ENCODE measurements at places on chromosomes 7 and 10. TPM values are rescaled to one million over a fixed set of nuclear protein-coding genes. Genes with fewer than 3 reads are reported as not detected.

NRF1 gene
- 21.4 TPM for polyA plus RNA-seq

BTBD16 gene
- polyA plus RNA-seq, result 0.15 TPM

ACHE gene
- polyA plus RNA-seq, result 3.6 TPM

OR6V1 gene
- not detected for polyA plus RNA-seq

INPP5A gene
- polyA plus RNA-seq, result 36.6 TPM

- DNase-seq, result no peak
These were observed 20.7 kb downstream of the CCDC3 start for GRCh38 chr10:12980713-12981306.

DNA sequence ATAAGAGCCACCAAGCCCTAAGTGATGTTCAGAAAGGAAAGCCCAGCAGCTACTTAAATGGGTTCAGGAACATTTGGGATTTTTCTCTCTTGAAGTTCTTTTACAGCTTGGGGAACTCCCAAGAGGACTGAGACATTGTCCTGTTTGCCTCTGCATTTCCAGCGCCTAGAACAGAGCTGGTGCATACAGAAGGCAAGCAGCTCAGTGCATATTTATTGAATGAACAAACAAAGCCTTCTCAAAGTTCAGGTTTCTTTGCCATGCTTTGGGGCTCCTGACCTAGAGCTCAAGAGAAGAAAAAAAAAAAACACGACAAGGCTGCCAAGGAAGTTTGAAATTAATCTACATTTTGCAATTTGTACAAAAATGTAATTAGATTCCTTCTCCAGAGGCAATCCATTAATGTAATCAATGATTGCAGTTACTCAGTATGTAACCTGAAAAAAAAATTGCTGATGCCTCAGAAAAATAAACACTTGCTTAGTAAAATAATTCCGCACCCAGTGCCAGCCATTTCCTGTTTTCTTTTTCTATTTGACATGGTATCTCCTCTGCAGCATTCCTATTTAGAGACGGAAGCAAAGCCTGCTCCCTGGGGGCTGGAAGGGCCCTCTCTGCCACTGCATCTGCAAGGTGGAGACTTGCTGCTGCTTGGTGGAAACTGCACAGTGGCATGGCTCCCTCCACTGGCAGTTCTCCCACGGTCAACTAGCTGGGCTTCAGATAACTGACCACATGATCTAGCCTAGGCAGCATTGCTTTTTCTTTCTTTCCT is 157.3 kb downstream of the TMEM178B start:
- DNase-seq, result no peak

DNA sequence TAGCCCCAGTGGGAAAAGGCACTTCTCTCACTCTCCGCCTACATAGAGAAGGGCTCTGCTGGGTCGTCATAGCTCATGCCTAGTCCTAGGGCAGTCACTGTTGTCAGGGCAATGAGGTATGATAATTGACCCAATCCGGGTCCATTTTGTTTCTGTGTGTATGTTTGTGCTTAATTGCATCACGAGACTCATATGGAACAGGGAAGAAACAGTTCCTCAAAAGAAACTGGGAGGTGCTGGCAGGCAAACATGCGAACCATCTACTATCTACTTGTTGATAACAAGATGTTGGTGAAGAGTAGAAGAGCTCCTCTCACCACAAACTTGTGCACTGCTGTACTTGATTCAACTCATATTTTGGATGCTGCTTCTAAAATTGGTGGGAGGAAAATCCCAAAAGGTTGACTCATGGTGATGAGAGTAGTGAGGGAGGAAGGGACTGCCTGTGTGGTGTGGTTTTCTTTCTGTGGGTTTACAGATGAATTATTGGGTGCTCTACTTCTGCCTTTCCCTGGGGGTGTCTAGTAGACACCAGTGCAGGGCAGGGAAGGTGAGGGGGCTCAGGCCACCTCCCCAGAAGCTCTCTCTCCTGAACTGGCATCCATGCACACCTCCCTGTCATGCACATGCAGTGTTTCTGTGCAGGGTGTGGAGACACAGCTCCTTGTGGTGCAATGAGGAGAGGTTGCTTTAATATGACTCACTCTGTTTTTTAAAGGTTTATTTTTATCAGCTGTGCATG is 29.4 kb downstream of the LSMEM1 start:
- no peak for DNase-seq

GRCh38 chr10:17910125-17910789 is 41.5 kb upstream of the SLC39A12 start:
- no peak for DNase-seq

- no peak for DNase-seq
These were observed 68.7 kb downstream of the TAX1BP1 start for GRCh38 chr7:27808626-27809025.

DNA sequence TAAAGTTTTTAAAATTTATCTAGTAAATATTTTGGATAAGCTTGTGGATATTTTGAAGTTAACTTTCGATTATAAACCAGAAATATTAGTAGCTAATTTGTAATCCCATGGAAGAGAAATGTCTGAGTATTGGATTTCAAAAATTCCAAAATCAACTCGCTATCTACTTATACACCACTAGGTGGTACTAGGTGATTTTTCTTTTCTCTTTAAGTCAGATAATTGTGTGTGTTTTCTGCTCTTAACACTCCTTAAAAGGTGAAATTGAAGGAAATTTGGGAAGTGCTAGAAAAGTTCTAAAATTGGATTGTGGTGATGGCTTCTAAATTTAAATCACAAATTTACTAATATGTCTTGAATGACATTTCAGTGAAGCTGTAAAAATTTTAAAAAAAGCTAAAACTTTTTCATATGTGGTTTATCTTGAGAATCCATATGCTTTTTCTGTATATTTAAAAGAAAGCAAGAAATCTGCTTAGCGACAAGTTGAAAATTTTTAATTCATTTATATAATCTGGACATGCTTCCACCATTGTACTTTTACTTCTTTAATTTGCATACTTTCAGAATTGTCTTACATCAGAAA is 90.2 kb downstream of the IPMK start:
- no peak for DNase-seq

DNA sequence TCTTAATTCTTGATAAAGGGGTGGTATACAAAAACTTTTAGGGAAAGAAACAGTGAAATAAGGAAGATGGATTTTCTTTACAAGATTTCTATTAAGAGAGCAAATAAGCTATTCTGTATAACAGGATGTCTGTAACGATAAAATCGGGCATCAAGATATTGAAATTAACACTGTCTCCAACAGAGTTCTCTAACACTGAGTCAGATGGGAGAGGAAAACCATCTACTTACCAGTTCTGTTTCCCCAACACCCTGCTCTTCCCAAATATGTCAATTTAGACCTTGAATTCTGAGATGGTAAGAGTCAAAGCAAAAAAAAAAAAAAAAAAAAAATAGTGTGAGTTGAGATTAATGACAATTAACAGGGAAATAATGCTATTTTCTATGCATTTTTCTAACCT is 23.0 kb downstream of the SMURF1 start:
- DNase-seq, result no peak

DNA sequence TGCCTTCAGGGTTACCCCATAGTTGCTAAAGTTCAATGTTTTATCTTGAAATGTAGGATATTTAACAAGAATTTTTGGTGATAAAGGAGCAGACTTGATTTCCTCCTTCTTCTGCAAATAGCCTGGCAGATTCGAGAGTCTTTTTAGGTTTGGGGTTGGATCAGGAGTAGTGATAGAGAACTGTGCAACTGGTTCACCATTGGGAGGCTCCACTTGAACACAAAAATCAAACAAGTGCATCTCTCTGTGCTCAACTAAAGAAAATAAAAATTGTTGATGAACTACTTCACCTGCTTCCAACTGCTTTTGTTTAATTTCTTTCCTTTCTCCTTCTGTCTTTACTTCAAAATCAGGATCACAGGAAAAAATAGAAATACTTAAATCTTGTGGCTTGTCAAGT is 58.5 kb downstream of the MACC1 start:
- no peak for DNase-seq

DNA sequence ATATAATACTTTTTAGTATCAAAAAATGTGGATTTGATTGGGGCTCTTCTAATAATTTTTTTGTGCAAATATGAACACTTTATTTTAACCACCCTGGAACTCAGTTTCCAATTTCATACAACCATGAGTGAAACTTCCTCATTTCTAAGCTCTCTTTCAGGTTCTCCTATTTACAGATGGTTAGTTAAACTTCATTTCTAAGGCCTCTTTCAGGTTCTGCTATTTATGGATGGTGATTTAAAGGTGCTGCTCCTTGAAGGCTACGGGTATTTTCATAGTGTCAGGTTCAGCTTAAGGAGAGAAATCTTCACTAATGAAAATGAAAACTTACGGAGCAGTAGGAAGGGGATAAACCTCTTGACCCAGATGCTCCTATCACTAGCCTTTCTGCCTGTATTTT is 568.3 kb downstream of the KIF20B start:
- DNase-seq, result no peak

DNA sequence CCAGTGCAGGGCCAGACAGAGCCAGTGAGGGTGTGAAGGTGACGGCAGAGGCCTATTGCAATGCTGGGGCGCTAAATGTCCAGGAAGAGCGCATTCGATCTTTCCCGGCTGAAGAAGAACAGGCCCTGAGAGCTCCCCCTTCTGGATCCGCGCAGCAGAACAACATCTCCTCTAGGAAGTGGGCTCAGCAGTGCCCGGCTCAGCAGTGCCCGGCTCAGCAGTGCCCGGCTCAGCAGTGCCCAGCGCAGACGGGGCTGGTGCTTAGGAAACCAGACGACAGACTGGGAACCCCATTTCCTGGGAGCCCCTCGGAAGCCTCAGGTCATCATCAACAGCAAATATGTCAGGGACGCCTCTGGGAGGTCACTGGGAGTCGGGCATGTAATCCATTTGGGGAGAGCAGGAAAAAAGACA is 4.7 kb upstream of the NOS3 start:
- no peak for DNase-seq

- no peak for DNase-seq
These were observed 51.4 kb upstream of the SCIN start for GRCh38 chr7:12518920-12519681.

DNA sequence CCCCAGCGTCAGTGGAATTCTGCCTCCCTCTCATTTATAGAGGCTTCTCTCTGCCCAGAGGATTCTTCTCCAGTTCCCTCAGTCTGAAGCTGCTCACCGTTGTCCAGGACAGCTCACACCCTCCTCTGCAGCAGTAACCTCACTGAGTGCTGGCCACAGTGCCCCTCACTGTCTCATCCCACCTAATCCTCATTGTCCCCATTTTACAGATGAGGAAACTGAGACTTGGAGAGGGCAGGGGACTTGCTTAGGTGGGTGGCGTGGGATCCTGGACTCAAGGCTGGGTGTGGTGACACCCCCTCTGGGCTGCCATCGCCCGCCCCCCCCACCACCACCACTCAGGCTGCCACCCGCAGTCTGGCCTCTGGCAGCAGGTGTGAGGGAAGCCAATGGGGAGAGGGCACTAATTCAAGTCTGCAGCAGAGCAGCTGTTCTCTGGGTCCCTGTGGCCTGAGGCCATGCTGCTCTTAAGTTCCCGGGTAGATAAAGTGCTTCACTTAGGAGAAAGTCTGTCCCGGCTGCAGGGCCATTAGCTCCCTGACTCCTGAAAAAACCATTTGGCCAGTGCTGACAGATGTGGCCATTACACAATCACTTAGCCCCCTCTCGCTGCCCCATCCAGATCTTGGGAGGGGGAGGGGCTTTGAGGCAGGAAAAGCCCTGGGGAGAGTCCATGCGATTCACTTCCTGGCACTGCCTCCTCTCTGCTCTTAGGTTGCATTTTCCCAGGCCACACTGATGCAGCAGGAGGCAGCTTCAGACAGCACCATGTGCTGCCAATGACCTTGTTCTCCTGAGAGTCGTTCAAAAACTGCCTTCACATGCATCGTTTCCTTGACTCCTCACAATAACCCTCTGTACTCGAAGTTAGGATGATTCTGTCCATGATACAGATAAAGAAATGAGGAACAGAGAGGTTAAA is 36.3 kb downstream of the DRGX start:
- DNase-seq, result peak; percentile 4

DNA sequence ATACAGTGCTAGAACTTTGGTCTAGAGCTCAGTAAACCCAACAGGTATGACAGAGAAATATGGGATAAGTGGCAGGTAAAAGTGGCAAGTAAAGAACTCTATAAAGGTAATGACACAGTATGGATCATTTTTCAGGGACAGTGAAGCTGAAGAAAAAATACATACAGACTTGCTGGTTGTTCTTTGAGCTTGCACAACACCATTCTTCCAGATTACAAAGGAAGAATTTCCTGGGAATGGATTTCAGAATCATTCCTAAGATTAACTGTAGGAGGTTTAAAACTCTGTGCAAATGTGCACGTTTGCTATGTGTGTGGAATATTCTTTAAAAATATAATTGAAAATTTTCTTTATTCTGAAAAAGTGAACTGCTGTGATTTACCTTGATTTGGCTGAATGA is 36.0 kb downstream of the PHF14 start:
- no peak for DNase-seq

DNA sequence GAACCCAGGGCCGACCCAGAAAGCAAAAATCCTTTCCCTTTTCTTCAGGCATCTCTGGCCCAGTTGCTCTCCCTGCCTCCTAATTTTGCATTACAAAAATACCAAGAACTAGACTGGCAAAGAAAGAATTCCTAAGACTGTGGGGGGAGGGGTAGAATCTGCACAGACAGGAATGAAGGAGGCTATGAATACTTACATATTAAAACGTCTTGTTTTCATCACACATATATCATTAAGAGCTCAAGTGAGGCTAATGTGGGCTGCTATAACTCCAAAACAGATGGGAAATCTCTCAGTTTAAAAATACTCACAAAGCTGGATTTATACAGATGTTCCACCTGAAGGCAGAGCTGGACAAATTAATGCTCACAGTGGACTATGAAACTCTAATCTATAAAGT is 29.2 kb upstream of the MKX start:
- no peak for DNase-seq

- DNase-seq, result no peak
These were observed 122.8 kb downstream of the GALNT17 start for GRCh38 chr7:71254751-71255150.

GRCh38 chr10:110980807-110981206 is 61.4 kb downstream of the SHOC2 start:
- no peak for DNase-seq

DNA sequence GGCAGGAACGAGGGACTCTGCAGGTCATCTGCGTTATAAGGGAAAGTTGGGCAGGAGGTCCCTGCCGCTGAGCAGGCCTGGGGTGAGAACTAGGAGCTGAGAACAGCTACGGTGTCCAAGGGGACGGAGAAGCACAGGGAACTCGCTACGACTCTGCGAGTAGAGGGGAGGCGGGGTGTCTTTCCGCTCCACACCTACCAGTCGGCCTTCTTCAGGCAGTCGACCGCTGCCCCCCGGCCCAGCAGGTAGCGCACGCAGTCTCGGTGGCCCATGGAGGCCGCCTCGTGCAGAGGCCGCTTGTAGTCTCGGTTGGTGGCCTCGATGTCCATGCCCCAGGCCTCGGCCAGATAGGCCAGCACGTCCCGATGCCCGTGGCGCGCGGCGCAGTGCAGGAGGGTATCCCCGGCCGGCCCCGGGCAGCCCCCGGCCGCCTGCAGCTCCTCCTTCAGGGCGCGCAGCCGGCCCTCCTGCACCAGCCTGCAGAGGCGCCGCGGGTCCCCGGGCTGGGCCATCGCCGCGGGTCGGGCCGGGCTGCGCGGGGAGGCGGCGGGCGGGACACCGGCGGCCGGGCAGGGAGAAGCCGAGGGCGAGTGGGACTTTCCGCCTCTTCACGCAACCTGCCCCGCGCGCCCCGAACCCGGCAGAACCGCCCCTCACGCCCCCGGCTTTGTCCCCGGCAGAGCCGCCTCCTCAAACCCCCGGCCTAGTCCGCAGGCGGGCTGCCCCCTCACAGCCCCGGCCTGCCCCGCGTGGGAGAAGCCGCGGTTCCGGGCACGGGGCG is 660 bp downstream of the ANKRD16 start:
- DNase-seq, result peak; percentile 42

GRCh38 chr7:116557901-116558300 is 33.1 kb downstream of the CAV1 start:
- no peak for DNase-seq

Measured in left lung (tissue), 14 donors.